Neuronal stem cell (in vitro differentiated cells): ENCODE measurements at places on chromosomes 16 and 17.

GRCh38 chr16:48335961-48336360 lies 49.3 kb downstream of the SIAH1 start:
- DNase-seq: no peak

DNA sequence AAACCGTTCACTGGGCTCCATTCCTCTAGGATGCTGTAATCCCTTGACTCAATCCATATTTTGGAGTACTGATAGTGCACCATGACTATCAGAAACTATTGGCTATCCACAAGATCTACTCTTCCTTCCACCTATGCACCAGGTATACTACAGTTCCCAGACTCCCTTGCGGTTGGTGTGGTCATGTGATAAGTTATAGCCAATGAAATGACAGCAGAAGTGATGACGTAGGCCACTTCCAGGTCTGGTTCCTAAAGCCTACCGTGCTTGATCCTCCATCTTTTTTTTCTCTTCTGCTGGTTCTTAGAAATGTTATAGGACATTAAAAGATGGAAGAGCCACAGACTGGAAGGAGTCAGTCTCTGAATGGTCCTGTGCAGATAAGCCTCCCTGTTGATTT lies 278.8 kb upstream of the C16orf82 start:
- no peak for DNase-seq

- DNase-seq: no peak
Observed at GRCh38 chr17:30369995-30370394, 8.7 kb upstream of the CPD start.

DNA sequence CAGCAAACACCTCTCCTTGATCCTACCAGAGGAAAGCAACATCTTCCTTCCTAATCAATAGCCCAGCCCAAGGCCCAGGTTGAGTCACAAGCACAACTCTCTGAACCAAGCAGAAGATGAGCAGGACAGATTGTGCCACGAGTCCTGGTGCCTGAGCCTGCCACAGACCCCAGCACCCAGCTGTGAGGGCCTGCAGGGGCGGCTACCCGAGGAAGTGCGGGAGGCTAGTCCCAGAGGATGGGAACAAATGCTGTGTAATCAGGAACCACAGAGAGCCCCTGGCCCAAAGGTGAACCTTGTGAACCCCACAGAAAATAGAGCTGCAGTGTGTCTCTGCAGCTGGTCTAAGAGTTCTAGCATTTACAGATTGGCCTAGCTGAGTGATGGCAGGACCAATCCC lies 126.8 kb upstream of the HSBP1 start:
- DNase-seq: no peak

DNA sequence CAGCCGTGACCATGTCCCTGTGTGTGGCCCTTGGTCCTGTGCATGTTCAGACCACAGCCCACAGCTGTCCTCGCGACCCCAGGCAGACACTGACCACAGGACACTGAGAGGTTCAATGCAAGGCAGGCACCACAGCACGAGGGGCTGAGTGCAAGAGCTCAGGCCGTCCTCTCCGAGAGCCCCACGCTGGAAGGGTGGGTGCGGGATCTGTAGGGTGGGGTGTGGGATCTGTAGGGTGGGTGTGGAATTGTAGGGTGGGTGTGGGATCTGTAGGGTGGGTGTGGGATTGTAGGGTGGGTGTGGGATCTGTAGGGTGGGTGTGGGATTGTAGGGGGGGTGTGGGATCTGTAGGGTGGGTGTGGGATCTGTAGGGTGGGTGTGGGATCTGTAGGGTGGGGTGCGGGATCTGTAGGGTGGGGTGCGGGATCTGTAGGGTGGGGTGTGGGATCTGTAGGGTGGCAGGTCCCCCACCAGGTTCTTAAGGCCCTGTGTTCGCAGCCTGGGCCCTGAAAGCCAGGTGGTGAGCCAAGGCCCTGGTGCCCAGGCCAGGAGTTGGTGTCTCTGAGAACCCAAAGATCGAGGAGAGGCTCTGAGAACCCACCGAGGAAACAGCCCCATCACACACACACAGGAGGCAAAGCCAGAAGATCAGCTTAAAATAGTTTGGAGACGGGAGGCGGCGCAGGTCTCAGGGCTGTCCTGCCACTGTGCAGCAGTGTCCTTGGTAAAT lies 48.2 kb downstream of the METRNL start:
- no peak for DNase-seq

- DNase-seq: no peak
Observed at GRCh38 chr17:42704837-42705494, 22.6 kb downstream of the CNTNAP1 start.
